ENCODE measurements at places on chromosomes 5 and 9.

GRCh38 chr9:27413511-27414219 lies 110.4 kb upstream of the IFNK start:
- no peak for DNase-seq

GRCh38 chr9:79781263-79781662 lies 209.5 kb downstream of the TLE4 start:
- DNase-seq = no peak

DNA sequence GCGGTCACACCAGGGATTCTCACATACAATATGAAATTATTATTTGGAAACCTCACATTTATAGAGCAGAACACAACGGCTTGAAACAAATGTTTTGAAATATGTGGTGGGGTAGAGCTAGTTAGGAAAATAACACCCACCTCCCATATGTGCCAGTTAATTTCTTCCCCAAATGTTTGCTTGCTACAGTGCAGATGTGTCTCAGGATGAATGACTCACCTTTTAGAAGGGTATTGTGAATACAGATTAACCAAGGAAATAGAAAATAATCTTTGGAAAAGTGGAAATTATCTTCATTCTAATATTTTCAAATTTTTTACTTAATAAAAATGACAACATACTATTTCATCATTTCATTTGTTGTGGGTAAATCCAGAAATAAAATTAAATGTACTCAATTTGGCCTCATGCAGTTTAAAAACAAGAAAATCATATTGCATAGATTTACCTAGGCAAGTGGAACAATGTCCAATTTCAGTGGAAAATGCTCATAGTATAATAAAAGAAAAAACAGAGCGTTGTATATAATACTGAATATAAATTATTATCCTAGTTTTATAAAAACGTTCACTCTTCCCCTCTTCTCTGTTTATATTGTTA lies 39.3 kb upstream of the RICTOR start:
- no peak for DNase-seq

DNA sequence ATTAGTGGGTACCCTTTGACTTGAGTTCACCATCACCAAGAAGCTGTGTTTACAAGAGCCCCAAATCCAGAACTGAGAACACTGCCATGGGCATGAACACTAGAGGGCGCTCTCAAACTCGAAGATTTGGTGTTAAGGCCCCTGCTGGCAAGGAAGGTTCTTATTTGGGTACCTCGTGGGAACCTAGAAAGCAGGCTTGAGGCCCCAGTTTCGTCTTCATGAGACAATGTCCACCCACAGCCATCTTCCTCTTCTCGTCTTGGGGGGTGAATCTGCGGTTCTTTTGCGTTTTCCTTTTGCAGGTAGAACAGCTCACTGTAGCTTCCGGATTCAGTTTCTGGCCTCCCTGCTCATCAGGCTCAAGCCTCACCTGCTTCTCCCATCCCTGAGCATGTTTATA lies 184.0 kb downstream of the SEMA5A start:
- peak; percentile 73 for DNase-seq

DNA sequence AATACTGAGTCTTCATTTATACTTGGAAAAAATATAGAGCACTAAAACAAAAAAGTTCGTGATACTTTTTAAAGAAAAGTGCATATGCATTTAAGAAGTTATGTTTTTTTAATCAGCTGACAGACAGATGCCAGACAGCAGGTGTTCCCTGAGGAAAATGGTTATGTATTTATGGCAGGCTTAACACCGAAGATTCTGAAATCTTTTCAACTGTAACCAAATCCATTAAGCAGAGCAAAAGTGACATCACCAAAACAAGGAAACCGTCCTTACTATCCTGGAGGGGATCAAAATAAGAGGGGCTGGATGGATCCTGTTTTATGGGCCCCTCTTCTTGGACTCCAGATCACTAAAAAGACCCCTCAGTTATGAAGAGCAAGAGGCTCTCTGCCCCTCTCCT lies 404.9 kb upstream of the ADAMTS16 start:
- DNase-seq = no peak

DNA sequence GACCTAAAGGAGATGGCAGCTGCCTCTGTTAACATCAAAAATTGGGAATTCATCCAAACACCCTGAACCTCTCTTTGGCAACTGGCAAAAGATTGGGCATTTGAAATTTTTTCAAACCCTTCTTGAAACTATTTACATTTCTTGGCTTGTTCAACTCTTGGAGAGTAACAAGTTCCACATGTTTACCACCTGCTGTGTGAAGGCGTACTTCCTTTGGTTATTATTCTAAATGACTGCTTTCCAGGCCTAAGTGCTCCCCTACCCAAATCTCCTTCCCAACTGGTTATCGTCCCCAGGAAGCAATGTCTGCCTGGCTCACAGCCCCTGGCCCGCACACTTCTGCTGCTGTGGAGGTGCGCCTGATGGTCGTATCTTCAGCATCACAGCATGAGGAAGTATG lies 422.7 kb downstream of the DMAC1 start:
- DNase-seq = no peak

DNA sequence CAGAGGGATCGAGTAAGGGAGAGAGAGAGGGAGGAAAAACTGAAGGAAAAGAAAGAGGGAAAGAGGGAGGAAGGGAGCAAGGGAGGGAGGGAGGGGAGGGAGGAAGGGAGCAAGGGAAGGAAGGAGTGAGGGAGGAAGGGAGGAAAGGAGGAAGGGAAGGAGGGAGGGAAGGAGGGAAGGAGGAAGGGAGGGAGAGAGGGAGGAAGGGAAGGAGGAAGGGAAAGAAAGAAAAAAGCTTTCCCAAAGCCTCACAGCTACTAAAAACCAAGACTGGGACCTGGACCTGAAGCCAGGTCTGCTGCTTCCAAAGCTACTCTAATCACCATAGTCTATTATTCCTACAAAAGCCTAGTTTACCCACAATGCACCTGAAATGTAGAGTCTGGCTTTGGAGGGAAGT lies 259.8 kb upstream of the WWC1 start:
- DNase-seq = no peak

- no peak for DNase-seq
These were observed 5.9 kb downstream of the CYFIP2 start for GRCh38 chr5:157271740-157272271.

DNA sequence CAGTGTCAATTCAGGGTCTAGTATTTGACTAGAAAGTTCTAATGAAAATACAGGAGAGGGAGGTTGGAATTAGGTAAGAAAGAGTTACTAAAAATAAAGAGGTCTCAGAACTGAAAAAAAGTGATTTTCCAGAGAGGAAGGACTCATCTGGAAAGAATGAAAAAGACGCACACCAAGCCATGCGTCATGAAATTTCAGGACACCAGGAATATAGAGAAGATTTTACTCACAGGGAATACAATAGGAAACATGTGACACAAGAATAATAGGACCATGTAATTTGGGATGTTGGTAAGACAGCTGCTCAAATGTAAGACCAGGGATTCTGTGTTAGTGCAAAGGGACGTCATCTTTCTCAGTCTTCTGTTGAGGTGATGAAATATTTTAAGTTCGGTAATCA lies 224.7 kb downstream of the GDNF start:
- no peak for DNase-seq

- DNase-seq = no peak
These were observed 341.4 kb upstream of the RFX3 start for GRCh38 chr9:3867196-3867595.

DNA sequence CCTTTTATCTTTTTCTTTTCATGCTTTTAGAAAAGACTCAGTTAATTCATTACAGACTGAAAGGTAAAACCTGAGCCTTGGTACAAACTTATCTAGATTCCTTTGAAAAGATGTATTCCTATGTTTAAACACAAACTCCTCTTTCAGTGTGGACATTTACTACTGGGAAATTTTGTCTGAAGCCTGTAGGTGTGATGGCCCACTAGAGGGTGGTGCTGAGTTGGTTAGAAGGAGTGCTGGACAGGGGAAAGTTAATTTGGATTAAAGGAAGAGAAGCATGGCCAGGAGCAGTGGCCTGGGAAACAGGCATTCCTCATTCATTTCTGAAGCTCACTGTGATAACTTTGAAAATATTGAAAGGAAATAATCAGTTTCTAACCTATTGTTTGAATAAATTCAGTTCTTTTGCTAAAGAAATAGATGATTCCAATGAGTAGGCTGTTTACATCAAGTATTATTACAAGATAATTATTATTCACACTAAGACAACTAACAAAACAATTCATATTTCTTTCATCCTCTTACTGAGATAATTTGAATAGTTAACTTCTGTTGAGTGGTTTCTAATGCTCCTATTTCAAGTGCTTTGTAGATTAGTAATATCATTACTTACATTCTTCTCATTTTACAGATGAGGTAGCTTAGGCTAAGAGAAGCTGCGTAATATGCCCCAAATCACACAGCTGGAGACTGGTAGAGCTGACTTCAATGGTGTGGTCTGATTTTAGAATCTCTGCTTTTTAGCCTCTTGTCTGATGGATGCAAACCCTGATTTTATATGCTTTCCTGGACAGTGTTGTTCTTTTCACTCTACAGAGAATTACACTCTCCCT lies 150.9 kb downstream of the ADGRV1 start:
- DNase-seq = peak; percentile 31

DNA sequence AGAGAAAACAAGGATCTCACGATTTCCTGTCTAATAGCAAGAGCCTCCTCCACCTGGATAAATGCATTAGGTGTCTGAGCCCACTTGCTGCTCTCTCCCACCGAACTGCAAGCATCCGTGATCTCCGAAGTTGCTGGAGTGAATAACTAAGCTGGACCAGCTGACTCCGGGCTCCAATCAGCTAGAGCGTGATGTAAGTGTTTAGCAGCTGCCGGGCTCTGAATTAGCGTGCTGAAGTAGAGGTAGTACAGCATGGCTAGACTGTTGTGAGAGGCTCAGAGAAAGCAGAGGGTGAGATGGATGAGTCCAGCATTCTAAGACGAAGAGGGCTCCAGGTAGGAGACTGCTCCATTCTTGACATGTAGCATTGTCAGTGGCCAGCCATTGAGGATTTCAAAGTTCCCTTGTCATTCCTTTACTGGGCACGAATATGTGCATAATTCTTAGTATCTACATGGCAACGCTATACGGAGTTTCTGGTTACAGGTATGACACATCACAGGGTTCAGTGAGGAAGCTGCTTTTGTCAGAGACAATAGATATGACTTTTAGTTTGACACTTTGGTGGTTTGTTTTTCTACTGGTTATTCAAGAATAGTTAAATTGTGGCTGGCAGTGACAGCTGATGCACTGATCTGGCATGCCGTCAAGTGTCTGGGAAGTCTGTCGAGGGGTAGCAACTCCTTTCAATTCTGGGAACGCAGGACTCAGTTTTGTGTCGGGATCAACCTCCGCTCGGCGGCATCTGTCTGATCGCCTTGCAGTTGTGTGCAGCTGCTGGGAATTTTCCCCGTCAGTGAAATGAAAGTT lies 232.6 kb downstream of the MAST4 start:
- DNase-seq = peak; percentile 88

DNA sequence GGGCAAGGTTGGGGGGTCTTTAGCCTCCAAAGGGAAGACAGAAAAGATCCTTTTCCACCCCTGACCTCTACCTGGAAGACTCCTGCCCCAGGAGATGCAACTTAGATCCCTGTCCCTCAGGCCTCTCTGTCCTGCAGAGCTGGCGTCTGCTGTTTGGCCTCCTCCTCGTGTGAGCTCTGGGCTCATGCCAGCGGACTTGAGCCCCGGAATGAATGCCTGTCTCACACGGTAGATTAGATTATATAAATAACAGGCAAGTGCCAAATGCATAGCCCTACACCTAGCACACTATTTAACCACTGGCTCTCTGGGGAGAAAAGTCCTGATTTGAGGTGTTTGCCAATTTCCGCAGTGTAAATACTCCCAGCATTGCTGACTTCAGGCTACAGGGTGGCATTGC lies 1.4 kb upstream of the WNK2 start:
- DNase-seq = no peak

GRCh38 chr5:1037123-1037670 lies 28.6 kb downstream of the NKD2 start:
- no peak for DNase-seq

DNA sequence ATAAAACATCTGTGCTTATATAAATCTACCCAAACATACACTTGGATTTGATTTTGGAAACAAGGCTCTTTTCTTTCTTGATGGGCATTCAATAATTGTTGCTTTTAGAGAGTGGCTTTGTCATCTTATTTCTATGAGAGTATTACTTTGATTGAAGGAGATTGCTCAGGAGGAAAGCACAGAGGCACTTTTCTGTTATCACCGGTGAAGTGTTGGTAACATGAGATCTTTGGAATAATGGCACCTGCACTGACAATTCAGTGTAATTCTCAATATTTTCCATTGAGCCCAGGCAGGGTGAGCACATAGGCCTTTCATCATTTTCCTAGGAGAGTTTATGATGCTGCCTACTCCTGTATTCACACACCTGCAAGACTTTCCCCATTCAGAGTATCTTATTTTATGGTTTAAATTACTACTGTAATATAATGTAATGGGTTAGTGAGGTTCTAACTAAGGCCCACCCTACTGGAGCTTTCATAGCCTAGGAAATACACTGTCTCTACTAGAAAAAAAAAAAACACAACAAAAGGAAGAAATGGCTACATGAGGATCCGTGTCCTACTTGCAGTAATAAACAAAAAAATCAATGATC lies 244.3 kb downstream of the DENND1A start:
- no peak for DNase-seq

GRCh38 chr5:41736641-41737040 lies 133.6 kb downstream of the OXCT1 start:
- DNase-seq = no peak

DNA sequence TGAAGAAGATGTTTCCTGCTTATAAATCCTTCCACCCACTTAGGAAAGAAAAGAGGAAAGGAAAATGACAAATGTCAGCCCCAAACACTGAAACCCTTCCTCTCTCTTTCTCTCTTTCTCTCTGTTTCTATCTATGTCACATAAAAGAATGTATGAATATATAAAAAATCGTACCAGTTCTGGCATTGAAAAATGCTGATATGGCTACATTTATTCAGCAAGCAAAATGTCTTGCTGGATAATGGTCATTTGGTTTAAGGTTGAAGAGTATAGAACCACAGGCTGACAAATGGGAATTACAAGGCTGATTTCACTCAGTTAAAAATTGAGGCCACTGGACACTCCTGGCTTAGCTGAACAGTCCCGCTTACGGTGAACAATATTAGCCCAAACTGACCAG lies 335.9 kb downstream of the PARP8 start:
- no peak for DNase-seq

GRCh38 chr9:13429301-13430190 lies 150.1 kb upstream of the MPDZ start:
- DNase-seq = peak; percentile 33

GRCh38 chr5:1119312-1119831 lies 7.5 kb upstream of the SLC12A7 start:
- DNase-seq = no peak

DNA sequence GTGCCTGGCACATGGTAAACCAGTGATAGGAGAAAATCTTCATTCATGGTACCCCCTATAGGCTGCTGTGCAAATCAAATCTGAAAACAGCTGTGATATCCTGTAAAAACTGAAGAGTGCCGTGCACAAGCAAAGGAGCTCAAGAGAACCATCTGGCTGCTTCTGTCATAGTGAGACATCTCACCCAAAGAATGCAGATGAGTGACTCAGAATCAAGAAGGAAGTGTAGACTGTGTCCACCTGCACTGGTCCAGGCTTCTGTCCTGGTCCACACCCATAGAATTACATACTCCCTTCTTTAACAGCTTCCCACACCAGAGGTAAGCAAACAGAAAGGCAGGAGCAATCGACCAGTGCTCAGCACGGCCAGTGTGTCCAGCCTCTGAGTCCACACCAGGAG lies 195.9 kb downstream of the ASTN2 start:
- no peak for DNase-seq
